GM23338 (cell line): ENCODE measurements at places on chromosomes 13 and 19.

- DNase-seq: no peak
Measured at GRCh38 chr13:26619358-26619757, 61.9 kb downstream of the WASF3 start.

- peak; percentile 45 for DNase-seq
Measured at GRCh38 chr13:113843864-113844556, 19.9 kb downstream of the GAS6 start.

DNA sequence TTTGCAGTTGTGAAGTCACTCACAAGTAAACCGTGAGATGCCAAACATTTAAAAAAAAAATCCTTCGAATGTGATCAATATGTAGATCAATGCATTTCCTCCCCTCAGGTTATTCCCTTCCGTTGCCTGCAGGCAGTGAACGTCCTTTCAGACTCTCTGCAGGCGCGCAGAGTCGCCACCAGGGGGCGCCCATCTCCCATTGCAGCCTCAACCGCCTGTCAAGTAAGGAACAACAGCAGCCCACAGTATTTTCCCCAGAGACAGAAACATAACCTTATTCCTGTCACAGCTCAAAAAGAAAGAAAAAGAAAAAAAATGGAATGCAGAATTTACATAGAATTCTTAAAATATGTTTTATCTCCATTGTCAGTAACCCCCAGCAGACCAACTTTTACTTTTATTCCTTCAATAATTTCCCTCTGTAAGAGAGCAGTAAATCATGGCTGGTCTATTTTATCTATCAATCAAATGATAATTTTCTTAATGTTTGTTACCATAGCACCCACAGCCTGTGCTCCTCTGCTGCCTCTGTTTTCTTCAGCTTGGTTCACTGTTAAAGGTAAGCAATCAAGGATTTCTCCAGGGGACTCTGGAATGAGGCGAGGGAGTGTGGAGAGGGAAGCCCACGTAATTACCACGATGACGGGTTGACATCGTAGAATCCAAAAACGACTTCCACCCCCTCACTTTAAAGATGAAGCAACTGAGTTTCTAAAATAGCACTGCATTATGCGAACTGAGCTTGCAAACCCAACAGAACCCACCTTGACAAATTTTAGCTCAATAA, 637.6 kb upstream of the ARGLU1 start:
- DNase-seq: peak; percentile 75

GRCh38 chr13:109684084-109684823, 102.1 kb downstream of the IRS2 start:
- DNase-seq: no peak

- DNase-seq: no peak
Measured at GRCh38 chr13:34107806-34108205, 289.9 kb downstream of the RFC3 start.

DNA sequence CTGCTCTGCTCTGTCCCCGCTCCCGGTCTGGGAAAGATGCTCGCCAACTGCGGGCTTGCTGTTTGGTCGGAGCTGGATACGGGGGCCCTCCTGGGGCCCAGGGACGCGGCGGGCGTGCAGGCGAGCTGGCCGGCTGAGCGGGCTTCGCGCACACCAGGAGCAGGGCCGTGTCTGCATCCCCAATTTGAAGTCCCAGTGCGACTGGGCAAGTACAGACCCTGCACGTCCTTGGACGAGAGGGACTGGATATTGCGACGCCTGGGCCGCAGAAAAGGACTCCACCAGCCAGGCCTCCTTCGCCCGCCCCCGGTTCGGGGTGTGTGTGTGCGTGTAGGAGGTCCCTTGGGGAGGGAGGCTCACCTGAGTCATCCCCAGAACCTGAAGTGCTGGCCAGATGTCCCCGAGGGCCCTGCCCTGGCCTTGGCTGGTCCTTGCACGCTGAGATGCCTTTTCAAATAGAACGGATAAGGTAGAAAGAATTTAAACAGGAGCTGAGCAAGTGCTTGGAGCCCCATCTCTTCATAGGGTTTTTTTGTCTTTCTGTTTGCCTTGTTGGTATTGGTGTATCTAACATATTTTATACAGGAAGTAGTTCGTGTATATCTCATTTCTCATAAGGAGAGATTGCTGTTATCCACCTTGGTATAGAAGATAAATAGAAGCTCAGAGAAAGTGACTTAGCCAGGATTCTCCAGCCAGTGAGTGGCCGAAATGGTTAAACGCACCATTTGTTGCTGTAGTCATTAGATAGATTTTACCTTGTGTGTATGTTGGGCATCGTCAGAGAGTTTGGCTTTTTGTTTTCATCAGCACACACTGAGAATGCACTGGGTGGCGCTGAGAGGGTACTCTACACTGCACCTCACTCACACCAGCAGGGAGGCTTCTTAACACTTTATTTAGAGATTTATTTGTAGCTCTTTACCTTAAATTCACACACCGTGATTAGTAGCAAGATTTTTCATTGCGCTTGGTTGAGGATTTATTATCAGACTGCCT, 1.1 kb downstream of the NAXD start:
- DNase-seq: peak; percentile 51

DNA sequence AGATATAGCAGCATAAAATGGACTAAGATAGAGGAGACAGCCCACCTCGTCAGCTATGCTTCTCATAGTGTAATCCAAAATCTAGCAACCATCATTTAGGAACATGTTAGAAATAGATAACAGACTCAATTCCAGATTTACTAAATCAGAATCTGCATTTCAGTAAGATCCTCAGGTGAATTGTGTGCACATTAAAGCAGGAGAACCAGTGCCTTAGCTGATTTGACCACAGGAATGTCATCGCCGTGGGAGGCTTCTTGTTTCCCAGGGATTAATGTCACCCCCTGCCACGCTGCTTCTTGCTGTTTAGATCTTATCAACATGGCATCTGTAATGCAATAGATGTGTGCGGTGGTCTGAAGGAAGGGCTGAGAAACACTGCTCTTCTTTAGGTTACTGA, 84.0 kb downstream of the GPC5 start:
- no peak for DNase-seq

- no peak for DNase-seq
Measured at GRCh38 chr13:19089315-19089714, 92.3 kb downstream of the TUBA3C start.

GRCh38 chr13:71625694-71626093, 241.3 kb downstream of the DACH1 start:
- no peak for DNase-seq

DNA sequence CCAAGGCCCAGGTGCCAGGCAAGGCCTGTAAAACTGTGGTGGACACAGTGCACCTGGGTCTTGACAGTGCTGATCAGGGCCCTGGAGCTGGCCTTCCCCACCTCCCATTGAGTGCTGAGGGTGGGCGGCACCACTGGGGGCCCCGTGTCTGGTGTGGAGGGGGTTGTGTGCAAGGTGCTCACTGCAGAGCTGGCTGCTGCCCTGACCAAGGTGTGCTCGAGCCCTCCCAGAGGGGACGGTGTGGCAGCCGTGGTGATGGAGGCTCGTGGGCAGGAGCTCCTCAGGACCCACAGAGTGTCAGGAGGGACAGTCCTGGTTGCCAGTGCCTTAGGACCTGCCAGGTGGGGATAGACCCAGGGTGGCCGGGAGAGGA, 23.0 kb downstream of the ATP4B start:
- DNase-seq: no peak

- DNase-seq: no peak
Measured at GRCh38 chr19:4380254-4380727, 20.1 kb downstream of the SH3GL1 start.

GRCh38 chr19:53624771-53625545, 6.8 kb upstream of the DPRX start:
- no peak for DNase-seq

DNA sequence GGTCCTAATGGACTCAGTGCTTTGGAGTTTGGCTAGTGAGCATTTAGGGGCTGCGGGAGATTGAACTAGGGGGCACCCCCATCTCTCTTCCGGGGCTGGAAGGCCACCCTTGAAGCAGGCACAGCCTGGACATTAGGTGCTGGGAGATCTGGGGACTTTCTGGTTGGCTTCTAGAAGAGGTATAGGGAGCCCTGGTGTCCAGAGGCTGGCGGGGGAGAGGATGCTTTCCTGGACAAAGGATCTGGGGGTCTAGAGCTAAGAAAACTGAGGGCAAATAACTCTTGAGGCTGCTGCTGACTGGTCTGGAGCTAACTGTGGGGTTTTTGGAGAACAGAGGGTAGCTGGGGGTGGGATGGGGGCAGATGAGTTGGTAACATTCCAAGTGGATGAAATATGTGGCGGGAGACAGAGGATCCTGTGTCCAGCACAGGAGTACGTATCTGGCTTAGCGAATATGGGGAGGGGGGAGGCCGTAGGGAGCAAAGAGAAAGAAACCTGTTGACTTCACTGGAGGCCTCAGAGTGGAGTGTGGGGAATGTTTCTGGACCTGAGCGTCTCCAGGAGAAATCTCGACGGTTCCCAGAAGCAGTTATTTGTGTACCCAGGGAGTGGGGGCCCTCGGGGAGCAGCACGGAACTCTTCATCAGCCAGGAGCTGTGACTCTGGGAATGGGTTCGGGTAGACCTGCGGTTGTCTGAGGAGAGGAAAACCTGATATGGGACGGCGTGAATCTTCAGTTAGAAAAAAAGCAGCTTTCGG, 1.4 kb downstream of the HNRNPUL1 start:
- DNase-seq: peak; percentile 11

DNA sequence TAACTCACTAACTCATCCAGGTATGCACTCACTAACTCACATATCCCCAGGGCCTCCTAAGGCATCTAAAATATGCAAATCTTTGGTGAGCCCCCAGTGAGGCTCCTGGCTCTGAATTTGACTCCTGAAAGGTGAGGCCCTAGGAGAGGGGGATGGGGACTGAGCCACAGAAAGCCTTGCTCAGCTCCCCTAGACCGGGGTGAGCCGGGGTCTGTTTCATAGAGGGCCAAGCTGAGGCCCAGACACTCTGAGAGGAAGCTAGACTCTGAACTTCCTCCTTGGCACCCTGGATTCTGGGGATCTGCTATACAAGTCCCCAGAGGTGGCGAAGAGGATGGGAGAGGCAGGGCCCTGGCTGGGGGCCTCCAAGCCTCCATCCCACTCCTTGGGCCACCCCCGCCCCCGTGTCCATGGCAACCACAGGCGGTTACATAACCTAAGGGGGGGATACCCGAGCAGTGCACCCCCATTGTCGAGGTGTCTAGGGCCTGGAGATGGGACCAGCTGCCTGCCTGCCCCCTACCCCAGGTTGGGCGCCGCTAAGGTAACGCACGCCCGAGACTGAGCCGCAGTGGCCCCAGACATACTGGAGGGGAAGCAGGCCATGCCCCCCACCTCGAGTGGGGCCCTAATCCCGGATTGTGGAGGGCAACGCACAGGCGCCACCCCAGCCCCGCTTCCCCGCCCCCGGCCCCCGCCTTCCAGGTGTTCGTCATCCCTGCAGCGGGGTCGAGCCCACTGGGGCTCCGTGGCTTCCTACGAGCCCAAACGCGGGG, 646 bp downstream of the ABHD8 start:
- DNase-seq: peak; percentile 72

- no peak for DNase-seq
Measured at GRCh38 chr13:82661126-82661525, 1221.1 kb downstream of the SLITRK1 start.

GRCh38 chr13:75481176-75482069, 546 bp downstream of the TBC1D4 start:
- DNase-seq: peak; percentile 68

DNA sequence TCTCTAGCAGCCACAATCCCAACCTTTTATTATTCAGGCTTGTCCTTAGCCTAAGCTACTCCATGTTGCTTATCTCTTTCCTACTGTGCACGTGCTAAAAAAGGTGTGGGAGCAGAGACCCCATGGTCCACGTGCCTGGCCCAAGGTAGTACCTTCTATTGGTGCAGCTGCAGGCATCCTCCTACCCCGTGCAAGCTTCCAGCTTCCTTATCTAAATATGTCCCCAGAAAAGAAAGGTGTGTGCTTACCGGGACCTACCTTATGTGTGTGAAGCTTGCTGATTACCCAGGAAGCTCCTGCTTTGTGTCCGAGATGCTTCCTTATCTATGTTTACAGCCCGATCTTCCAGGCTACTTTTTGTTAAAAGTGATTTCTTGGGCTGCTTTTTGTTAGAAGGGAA, 2382.4 kb downstream of the PCDH9 start:
- no peak for DNase-seq

DNA sequence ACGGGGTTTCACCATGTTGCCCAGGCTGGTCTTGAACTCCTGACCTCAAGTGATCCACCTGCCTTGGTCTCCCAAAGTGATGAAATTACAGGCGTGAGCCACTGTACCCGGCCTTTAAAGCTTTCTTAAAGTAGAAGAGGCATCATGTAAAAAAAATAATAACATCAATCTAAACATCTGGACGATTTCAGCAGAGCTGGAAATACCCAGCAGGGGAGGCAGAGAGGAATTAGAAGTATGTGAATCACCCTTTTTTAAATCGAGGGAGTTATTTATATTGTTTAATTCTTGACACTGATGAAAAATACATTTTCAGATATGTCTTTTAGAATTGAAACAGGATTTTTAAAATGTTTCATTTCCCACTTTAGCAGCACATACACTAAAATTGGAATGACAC, 37.4 kb upstream of the MTIF3 start:
- no peak for DNase-seq

- no peak for DNase-seq
Measured at GRCh38 chr19:53583181-53583580, 45.2 kb downstream of the ZNF331 start.

DNA sequence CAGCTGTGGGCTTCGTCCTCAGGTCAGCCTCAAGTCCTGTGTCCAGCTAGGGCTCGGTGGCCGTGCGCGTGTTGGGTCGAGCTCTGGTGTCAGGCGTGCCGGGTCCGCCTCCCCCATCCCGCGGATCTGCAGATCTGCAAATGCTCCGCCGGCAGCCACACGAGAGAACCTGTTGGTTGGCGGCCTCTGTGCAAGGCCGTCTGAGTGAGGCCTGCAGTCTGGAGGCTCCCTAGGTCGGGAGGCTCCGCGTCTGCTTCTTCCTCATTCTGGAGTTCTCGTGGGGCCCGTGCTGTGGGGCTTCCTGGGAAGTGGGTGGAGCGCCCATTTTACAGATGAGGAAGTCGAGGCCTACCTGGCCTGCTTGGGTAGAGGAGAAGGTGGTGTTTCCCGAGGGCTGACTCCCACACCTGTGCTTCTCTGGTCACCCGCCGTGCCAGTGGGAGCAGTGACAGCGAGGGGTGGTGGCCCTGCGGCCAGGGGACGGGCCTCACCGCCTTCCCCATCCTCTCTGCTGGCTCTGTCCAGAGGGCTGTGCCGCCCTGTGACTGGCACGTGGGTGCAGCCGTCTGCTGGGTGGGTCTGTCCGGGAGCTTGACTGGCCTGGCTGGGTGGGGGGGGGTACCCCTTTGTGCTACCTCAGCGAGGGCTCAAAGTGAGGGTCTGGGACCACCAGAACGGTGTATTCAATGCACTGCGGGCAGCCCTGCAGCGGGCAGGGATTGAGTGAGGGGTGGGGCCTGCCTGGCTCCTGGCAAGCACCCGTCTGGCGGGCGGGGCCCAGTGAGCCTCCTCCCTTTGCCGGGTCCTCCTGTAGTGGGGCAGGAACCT, 3.3 kb downstream of the CSNK1G2 start:
- DNase-seq: no peak

GRCh38 chr19:7815325-7815724, 14.7 kb upstream of the EVI5L start:
- no peak for DNase-seq

DNA sequence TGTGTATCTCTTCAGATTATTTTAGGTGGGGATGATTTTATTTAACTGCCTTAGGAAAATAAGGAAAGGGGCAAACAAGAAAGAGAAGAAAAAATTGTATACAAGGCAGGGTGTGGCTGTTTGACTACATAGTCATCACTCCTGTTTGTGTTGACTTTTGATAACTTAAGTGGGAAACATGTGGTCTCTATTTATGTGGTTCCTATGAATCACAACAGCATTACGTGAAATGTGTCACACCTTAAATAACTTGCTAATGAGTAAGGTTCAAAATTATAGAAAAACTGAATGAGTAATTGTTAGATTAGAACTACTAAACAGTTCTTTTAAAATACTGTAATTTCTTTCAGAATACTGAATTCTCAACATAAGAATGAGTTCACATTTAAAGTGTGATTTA, 69.3 kb downstream of the LMO7 start:
- DNase-seq: no peak
